Testis (tissue), 5 donors: ENCODE measurements at places on chromosomes 7 and 10. TPM values are rescaled to one million over a fixed set of nuclear protein-coding genes. Genes with fewer than 3 reads are reported as not detected.

The HECW1 gene
- polyA plus RNA-seq, result 14.5 TPM

DNA sequence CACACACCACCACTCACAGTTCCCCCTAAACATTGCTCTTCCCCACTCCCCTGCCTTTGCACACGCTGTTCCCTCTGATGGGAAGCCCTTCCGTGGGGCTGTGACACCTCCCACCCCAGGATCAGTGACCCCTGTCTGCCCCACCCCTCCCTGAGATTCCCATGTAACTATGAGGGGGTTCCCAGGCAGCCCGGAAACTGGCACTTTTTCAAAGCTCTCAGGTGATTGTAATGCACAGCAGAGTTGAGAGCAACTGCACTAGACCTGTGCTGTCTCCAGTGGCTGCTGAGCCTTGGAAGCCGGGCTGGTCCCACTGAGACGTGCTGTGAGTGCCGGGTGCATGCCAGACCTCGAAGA is 29.8 kb downstream of the GPRIN2 start:
- no peak for DNase-seq

The OGA gene
- 93.3 TPM for polyA plus RNA-seq

The ZNF727 gene
- polyA plus RNA-seq, result 3.4 TPM

DNA sequence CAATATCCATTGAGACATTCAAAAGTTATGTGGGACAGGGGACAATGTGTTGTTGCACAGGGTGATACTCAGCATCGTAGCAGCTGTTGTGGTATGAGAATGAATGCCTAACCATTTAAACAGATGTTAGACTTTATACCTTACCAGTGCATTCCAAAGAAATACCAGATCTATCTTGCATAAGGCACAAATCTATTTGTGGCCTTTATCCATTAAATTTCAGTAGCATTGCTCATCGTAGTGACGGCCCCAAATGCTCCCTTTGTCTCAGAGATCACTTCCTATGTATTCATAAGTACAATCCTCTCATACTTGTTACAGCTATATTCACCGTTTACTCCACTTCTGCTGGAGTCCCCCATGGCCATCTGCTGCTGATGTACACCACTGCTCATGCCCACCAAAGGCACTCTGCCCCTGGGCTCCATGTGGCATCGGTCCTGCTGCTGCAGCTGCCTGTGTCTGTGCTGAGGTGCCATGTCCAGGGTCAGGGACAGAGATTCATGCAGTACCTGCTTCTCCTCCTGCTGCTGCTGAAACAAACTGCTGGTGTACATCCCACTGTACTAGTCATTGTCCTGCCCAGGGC is 96.3 kb downstream of the CPED1 start:
- DNase-seq, result no peak

The CASP7 gene
- 12.7 TPM for polyA plus RNA-seq

GRCh38 chr7:81590131-81590530 is 179.7 kb downstream of the HGF start:
- DNase-seq, result no peak

DNA sequence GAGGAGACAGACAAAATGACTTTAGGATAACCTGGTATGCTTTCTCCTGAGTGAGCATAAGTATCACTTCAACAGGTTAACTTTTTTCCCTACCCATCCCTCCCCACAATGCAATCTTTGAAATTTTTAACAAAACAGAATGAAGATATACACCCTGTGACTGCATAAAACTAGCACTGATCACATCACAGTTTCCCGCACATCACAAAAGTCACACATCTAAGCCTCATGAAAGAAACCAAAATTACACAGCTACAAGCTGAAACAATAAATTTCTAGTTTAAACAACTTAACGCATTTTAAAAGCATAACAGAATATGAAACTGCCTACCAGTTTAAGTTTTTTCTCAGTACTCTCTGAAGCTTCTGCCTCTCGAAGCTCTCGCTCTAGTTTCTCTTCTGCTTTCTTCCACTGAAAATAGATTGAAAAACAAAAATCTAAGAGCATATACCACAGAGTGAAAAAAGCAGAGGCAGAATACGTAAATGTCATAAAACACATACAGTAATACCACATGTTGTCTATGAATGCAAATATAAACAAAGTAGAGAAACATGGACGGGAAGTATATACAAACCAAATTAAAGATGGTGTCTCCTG is 18.1 kb downstream of the NOC3L start:
- DNase-seq, result no peak

GRCh38 chr10:89351780-89352597 is 24.2 kb downstream of the IFIT3 start:
- no peak for DNase-seq

- no peak for DNase-seq
These were observed 49.0 kb upstream of the EN2 start for GRCh38 chr7:155408651-155409586.

GRCh38 chr10:7417103-7417623 is 6.3 kb upstream of the SFMBT2 start:
- DNase-seq, result no peak

DNA sequence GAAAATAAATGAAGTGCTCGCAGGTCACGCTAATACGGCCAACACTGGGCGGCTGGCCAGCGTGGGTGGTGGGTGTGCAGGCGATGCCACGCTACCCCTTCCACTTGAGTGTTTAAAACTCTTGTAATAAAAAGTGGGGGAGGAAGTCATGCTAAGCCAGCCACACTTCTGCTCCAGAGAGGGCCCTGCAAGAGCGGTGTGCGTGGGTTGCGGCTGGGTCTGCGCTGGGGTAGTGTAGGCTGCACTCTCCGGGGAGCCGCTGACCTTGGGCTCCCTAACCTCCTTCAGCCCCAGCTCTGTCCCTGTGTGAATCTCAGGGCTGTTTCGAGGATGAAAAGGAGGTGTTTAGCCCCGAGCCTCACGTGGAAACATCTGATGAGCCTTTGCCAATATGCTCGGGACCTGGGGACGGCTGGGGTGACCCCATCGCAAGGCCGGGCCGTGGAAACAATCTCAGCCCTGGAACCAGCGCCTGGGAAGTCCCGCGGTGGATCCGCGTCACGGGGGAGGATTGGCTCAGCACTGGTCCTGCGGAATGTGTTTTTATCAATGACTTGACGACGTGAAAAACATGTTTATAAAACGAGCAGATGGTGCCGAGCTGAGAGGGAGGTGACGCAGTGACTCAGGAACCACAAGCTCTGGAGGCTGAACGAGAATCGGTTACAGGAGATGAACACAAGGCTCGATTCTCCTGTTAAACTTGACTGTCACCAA is 278.5 kb downstream of the DNAJB6 start:
- DNase-seq, result peak; percentile 87

DNA sequence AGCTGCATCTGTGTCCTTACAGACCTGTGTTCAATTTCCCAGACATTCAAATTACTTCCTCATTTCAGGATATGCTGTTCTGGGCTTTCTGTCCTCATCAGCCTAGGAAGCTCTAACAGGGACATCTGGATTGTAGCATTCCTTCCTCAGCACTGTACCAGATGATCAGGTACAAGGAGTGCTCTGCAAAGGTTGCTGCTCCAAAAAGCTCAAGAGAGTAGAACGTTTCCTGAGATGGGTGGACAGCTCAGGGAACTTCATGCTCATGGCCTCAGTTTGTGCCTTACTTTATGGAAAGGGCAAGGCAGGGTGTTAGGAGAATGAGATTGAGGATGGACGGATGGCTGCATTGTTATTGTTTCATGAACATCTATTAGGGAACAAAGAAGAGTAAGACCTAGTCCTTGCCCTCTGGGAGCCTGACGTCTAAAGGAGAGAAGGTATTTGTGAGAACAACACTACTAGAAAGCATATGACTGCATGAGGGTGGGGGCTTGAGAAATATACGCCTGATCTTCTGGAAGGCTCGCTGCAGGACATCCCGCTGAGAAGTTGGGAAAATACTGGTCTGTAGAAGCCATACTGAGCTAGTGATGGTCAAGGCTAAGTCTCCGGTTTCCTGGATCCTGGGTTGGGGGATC is 10.5 kb upstream of the ZNF212 start:
- DNase-seq, result no peak

DNA sequence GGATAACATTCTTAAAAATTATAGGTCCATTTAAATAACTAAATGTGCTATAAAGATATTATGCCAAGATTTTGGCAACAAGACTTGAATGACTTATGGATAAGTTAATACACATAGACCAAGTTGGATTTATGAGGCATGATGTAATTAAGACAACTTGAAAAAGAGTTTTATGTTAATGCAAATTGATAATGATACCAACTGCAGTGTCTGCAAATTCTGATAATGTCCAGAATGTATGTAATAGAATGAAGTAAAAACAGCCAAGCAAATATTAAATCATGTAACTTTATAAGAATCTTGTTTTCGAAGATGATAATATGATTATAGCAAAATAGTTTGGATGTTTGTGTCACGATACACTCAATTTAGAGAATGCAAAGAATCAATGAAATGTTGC is 868.3 kb downstream of the DNAJB9 start:
- DNase-seq, result no peak

The LOXL4 gene
- 14.0 TPM for polyA plus RNA-seq

- no peak for DNase-seq
These were observed 105.1 kb upstream of the NPVF start for GRCh38 chr7:25333296-25333928.

DNA sequence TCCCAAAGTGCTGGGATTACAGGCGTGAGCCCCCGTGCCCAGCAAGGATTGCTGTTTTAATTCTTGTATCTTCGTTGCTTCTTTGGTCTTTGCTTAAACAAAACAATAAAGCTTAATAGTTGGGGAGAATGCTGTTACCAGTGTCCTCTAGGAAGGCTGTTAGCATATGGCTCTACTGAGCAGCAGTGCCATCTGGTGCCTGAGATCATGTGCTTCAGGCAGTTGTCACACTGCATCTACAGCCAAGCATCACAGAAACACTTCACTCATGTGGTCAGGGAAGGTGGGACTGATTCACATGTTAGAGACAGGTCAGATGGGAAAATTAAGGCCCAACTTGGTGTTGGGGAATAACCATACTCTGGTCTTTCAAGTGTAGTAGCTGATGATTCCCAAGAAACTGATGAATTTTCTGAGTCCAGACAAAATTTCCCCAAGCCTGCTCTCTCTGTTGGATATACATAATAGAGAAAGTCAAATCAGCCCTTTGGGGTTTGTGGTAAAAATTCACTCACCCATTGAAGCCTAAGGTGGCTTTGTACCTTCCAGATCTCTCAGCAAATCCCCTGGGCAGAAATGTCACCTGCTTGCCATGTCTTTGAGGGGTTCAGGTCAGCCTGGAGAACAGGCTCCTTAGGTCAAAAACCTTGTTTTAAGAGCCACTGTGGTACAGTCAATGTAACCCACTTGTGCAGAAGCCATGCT is 28.4 kb downstream of the UBE2D4 start:
- DNase-seq, result peak; percentile 57

DNA sequence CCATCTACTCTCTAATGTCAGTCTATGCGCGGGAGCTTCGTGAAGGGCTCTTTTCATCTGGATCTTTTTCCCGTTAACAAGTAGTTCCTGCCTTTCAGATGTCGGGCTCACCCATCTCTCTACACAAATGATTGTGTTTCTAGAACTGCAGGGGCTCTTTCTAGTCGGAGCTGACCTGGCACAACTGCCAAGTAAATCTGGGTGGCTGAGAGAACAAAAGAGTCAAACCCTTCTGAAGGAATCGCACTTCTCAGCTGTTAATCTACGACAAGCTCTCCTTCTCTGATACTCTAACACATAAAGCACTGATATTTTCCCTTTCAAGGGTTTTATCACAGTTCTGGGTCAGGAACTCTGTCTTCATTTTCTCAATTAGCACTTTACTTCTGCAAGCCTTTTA is 144.7 kb downstream of the NRP1 start:
- no peak for DNase-seq

- DNase-seq, result no peak
These were observed 228.5 kb downstream of the CDK14 start for GRCh38 chr7:90824386-90825307.

DNA sequence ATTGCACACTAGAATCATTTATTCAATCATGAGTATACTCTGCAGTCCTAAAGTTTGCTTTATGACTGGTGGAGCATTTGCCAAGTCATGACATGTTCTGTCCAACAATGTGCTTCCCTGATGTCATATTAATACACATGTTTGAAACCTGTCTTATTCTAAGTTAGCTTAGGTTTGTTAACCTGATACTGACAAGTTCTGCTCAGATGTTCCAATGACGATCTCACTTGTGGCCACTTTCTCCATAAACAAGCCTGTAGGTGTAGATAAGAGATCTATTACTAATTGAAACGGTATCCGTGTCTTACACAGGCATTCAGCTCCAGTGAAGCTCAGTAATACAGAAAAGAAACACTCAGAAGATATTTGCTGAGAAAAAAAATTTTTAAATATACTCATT is 64.9 kb downstream of the GPR37 start:
- no peak for DNase-seq

The PKD2L1 gene
- 4.7 TPM for polyA plus RNA-seq

GRCh38 chr7:80060218-80060806 is 74.3 kb upstream of the GNAI1 start:
- no peak for DNase-seq

GRCh38 chr7:96526496-96526895 is 183.2 kb downstream of the SEM1 start:
- peak; percentile 77 for DNase-seq

DNA sequence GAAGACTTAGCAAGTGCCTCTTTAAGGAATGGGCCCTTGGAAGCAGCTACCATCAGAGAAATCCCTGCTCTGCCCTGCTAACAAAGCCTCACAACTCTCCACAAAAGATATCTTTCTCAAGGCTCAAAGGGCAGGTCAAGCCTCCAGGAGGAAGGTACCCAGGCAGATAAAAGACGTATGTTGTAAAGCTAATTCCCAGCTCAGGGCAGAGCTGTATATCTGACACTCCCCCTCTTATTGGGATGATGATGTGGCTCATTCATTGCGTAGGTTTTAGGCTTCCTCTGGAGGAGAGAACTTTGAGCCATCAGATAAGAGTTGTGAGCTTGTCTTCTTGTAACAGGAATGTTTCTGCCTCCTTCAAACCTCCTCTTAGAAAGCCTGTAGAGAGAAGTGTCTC is 145.4 kb downstream of the CALN1 start:
- DNase-seq, result no peak

GRCh38 chr7:101237206-101238067 is at the start of gene CLDN15:
CLDN15 (minus strand) TSS chr7:101237802; CDS start chr7:101237581, 221 bp downstream.
- DNase-seq, result peak; percentile 74

GRCh38 chr10:128160297-128160711 is 34.1 kb upstream of the MKI67 start:
- DNase-seq, result no peak

- no peak for DNase-seq
These were observed 24.1 kb downstream of the SORCS3 start for GRCh38 chr10:104665174-104665573.

DNA sequence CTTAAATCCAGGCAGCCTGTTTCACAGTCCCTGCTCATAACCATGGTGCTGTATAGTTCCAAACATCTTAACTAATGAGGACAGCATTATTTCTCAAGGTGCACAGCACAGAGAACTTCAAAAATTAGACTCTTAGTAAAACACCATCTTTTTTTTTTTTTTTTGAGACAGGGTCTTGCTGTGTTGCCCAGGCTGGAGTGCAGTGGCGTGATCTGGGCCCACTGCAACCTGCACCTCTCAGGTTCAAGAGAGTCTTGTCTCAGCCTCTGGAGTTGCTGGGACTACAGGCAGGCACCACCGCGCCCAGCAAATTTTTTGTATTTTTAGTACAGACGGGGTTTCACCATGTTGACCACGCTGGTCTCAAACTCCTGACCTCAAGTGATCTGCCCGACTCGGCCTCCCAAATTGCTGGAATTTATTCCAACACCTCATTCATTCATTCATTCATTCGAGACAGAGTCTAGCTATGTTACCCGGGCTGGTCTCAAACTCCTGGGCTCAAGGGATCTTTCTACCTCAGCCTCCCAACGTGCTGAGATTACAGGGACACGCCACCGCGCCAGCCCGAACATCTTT is 507 bp upstream of the TMEM254 start:
- DNase-seq, result no peak

- no peak for DNase-seq
These were observed 55.4 kb downstream of the ZRANB1 start for GRCh38 chr10:124997306-124997705.

- no peak for DNase-seq
These were observed 21.6 kb downstream of the SEC31B start for GRCh38 chr10:100498059-100498458.
